NT2/D1 (cell line): ENCODE measurements at places on chromosomes 4 and X.

GRCh38 chr4:534576-535151 lies 35.7 kb downstream of the PIGG start:
- DNase-seq, result no peak

- DNase-seq, result no peak
These were observed 243.0 kb upstream of the FSTL5 start for GRCh38 chr4:162406637-162407365.

- no peak for DNase-seq
These were observed 358.3 kb downstream of the MAGEB5 start for GRCh38 chrX:26574234-26574633.

DNA sequence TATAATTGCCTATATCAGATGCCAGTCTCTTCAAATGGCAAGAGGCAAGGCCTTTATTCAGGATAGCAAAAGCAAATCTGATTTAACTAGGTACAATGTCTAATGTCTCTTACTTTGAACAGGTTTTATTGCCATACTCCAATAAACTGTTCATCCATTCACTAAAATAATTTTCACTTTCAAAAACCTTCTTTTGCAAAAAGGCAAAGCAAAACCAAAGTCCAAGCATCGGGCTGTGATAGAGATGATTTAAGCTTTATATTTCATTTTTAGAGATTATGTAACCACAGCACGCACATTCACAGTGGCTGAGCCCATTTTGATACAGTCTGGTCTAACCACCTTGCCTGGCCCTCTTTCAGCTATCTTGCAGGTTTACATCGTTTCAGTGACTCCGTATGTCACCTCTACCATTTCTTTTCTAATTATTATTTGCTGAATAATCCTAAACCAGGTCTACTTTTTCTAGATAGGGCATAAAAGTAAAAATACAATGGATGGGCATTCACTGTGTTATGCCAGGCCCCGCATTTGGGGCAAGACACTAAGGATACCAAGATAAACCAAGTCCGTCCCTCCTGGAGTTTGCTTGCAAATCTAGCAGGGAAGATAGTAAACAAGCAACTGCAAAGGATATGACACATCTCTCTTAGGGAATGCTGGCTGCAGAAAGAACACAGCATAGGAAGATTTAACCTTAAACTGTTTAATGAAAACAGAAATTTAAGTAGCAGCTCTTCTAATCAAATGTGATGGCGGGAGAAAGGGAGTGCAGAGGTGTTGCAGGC lies 1.8 kb downstream of the CASP3 start:
- no peak for DNase-seq

- no peak for DNase-seq
These were observed 40.2 kb upstream of the HGFAC start for GRCh38 chr4:3401436-3402171.

- DNase-seq, result no peak
These were observed 69.4 kb upstream of the ACSL1 start for GRCh38 chr4:184895012-184895695.

DNA sequence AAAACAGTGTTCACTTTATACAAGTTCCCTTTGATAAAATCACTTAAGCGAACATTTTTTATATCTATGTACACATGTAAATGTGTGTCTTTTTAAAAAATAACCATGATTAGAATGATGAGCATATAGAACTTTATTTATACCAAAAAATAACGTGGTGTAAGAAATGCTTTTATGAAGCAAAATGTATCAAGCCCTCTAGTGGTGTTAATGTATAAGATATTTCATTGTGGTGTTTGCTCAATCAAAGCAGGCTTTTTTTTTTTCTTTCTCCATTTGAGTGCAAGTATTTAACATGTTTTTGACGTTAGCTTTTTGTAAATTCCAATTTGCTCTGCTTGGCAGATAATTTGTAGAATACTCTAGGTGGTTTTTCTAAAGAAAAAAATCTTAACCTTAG lies 2092.4 kb upstream of the TENM3 start:
- no peak for DNase-seq

- DNase-seq, result no peak
These were observed 31.1 kb downstream of the METTL14 start for GRCh38 chr4:118716304-118716703.

DNA sequence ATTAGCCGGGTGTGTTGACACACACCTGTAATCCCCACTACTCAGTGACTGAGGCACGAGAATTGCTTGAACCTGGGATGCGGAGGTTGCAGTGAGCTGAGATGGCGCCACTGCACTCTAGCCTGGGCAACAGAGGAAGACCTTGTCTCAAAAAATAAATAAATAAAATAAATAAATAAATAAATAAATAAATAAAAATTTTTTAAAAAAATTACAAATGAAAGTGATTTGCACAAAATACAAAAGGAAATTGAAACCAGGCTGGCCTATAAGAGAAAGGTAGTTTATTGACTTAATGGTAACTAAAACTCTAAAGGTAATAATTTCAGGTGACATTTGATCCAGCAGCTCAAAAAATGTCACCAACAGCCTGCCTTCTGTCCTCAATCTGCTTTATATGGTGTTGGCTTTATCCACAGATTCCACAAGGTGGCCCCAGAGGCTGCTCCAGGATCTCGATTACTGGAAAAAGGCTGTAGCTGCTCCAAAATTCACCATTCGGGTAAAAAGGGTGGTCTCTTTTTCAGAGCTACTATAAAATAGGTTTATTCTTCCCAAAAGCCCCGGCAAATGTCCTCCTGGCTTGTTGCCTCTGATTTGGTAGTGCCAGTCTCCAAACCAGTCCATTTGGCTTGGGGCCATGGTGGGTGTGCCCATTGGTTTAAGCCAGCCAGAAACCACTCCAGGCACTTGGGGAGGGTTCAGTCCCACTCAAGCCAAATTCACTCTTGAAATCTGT lies 61.4 kb upstream of the TRIM2 start:
- DNase-seq, result no peak

DNA sequence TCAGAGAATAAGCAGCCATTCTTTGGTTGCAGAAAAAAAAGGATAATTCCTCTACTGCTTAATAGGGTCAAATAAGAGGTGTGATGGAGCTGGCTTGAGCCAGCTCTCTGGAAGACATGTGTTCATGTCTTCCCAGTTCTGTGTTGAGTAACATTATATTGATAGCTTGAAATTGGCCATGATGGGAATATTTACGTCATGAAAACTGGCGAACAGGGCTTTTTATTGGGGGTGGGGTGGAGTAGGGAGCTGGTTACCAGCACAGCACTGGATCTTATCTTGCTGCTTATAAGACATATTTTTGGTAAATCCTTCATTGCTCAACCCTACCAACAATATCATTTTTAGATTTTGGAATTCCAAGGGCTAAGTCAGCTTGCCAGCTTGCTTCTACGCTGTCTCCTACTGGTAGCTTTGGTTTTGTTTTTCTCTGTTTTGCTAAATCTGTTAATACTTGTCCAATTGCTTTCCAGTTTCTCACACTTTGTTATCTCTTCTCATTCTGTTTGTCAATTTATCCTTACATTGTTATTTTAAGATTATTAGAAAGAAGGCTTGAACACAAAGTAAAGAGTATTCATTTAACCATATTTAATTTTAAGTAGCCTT lies 25.3 kb upstream of the GBA3 start:
- DNase-seq, result no peak

GRCh38 chr4:110510955-110511544 lies 35.1 kb downstream of the ENPEP start:
- DNase-seq, result no peak

DNA sequence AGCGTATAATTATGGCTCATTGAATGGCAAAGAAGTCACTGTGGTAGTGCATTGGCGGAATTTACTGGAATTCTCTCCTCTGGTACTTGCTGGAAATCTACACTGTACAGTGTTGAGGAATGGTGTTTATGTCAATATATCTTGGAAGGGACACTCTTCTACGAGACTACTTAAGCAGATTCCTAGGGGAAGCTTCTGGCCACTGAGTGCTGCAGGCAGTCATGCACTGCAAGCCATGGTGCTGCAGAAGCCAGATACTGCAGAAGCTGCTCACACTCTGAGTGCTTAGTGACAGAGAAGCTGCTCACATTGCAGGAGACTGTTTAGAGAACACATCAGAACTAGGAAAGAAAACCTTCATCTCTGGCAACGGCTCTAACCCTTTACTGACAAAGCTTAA lies 725.0 kb downstream of the CCSER1 start:
- DNase-seq, result no peak

- DNase-seq, result no peak
These were observed 42.1 kb downstream of the RBPJ start for GRCh38 chr4:26362745-26363439.

DNA sequence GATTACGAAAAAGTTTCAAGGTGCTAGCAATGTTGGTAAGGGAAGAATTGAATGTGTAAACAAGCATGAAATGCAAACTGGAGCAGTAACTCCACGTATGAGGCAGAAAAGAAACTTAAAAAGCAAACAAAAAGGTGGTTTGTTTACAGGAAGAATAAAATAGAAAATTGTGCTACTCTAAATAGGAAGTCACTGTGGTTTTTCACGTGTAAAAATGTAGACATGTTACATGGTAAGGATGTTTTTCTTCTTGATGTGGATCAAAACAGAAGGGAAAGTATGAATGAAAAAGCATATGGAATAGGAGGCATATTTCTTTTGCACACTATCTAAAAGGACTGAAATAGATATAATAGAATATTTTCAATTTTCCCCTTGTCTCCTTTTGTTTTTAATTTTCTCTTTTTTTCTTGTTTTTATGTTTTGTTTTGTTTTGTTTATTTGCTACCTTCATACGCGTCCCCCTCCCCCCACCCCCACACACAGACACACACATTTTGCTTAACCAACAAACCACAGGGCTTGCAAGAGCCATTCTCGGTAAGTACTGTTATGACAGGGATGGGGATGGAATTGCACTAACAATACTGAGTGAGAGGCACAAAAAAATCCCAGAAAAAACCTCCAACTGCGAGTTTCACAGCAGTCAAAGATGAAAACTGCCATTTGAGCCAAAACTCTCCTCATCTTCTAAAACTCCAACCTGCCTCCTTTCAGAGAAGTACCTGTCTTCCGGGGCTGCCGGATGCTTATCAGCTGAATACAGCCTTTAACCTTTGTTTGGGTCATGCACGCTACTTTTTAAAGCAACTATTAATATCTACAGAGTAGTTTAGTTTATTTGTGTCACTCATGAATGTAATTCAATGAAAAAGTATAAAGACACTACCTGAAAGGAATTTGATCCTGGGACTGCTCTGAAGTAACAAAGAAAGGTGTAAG lies 135.8 kb downstream of the IL15 start:
- no peak for DNase-seq

- DNase-seq, result no peak
These were observed 17.7 kb upstream of the ELOVL6 start for GRCh38 chr4:110216129-110216528.

DNA sequence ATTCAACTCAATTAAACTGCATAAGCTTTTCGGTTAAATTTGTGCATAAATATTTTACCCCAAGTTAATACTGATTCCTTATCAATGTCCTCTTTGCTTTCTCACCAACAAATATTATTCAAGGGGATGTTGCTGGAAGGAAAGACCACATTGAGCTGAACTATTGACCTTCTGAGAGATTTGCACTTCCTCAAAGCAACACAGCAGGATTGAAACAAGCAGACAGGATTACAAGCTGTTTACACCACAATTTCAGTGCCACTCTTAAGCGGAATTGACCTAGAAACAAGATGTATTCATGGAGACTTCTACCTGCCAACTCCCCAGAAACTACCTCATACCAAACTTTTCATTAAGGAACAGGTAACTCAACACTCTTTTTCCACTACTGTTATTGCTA lies 96.5 kb upstream of the DUSP21 start:
- DNase-seq, result no peak

DNA sequence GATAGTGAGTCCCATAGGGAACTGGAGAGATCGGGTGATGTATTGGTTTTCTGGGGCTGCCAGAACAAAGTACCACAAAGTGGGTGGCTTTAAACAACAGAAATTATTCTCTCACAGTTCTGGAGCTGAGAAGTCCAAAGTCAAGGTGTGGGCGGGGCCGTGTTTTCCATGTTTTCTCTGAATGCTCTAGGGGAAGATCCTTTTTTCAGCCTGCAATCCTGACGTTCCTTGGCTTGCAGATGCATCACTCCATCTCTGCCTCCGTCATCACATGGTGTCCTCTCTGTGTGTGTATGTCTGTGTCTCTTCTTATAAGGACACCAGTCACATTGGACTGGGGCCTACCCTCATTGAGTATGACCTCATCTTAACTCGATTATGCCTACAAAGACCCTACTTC lies 7.9 kb upstream of the GPM6B start:
- no peak for DNase-seq

GRCh38 chr4:149999485-150000074 lies 78.7 kb upstream of the DCLK2 start:
- peak; percentile 15 for DNase-seq

DNA sequence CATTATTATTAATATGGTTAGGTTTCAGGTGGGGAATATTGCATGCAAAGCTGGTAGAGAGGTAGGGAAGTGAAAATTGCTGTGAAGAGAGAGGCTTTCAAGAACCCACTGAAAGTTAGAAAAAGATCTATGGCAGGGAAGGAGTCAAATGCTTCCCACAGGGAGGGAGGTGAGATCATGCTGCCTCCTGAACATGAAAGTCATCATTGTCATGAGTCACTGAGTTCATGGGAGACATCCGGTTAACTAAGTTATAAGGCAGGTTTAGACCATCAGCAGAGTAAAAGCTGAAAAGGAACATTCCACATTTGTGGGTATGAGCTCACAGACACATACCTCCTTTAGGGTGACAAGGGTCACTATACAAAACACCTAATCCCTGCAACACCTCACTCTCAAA lies 16.2 kb downstream of the GATB start:
- no peak for DNase-seq
